Fibroblast of lung (primary cell): ENCODE measurements at places on chromosomes 16 and 17.

DNA sequence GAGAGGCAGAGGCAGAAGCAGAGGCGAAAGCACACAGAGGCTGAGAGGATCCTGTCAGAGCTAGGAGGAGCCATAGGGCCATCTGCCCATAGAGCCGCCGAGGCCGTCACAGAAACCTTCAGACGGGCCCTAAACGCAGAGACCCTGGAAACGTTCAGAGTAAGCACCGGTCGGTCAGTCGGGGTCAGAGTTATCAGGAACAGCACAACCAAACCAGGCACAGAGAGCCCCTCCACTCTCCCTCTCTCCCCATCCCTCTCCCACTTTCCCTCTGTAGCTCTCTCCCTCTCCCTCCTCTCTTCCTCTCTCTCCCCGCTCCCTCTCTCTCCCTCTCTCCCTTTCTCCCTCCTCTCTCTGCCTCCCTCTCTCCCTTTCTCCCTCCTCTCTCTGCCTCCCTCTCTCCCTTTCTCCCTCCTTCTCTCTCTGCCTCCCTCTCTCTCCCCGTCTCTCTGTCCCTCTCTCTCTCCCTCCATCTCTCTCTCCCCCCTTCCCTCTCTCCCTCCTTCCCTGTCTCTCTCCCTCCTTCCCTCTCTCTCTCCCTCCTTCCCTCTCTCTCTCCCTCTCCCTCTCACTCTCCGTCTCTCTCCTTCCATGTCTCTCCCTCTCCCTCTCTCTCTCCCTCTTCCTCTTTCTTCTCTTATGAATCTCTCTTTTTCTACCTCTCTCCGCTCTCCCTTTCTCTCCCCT, 138.9 kb downstream of the C16orf95 start:
- DNase-seq, result no peak

GRCh38 chr17:35244341-35245195, 1.7 kb downstream of the SLFN5 start:
- DNase-seq, result peak; percentile 73

DNA sequence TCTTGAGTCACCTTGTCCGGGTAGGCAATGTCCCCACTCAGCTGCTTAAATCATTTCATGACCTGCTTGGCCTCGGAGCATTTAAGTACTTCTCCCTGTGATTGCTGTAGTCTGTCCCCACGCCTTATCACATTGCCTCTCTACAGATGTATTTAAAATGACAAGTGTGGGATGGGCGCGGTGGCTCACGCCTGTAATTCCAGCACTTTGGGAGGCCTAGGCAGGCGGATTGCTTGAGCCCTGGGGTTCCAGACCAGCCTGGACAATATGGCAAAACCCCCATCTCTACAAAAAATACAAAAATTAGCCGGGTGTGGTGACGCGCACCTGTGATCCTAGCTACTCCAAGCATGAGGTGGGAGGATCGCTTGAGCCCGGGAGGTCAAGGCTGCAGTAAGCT, 1.3 kb upstream of the GJC1 start:
- no peak for DNase-seq

GRCh38 chr16:8894736-8895334, 12.7 kb downstream of the LITAFD start:
- no peak for DNase-seq

DNA sequence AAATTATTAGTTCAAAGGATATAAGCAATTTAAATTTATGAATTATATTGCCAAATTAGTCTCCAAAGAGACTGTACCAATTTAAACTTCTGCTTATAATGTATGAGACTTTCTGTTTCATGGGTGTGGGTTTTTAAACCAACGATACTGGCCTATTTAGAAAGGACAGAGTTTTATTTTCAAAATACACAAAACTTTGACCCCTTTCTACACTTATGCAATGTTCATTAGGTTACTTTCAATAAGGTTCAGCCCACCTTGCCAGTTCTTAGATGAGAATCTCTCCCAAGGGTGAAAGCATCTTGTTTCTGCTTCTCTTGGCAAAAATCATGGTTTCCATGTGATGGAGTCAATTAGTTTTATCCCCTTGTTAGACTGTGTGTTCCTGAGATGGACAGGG, 84.7 kb downstream of the MYO1D start:
- DNase-seq, result no peak

- no peak for DNase-seq
Measured at GRCh38 chr16:12614662-12615278, 188.9 kb downstream of the CPPED1 start.

GRCh38 chr16:67006930-67007658, 18.7 kb downstream of the CES4A start:
- DNase-seq, result peak; percentile 28

DNA sequence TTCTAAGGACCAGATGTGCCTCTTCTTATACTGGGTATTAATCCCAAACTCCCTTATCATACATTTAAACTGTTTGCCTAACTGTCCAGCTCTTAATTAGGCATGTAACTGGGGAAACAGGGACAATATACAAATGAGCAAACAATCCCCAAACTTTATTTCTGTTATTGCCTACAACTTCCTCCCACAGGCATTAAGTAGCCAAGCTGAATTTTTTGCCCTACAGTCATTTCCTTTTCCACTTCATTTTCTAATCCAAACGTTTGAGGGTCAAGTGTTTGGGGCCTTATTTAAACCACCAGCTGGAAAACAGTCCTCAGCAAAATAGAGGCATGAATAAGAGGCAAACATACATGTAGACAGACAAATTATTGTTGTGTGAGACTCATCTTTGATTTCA, 77.4 kb upstream of the CCL2 start:
- DNase-seq, result peak; percentile 87

GRCh38 chr17:1422885-1423284, 22.9 kb upstream of the YWHAE start:
- DNase-seq, result peak; percentile 96

DNA sequence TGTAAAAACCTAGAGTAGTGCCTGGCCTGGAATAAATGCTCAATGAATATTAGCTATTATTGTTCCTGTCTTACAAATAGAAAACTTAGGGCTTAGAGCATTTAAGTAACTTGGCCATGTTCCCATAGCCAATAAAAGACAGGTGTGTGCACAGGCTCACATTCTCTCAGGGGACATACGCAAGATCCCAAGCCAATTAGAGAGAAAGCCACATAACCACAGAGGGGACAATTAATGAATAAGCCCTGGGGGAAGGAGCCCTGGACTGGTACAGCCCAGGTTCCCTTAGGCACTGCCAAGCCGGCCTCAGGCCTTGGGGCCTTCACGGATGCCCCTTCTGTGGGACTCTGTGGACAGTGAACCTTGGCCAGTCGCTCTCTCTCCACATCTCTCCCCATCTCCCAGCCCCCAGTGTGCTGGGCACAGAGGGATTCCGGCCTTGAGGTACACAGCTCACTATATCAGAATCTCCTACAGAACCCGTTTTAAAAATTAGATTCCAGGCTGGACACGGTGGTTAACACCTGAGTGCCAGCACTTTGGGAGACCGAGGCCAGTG, 27.3 kb upstream of the ABCC12 start:
- no peak for DNase-seq

DNA sequence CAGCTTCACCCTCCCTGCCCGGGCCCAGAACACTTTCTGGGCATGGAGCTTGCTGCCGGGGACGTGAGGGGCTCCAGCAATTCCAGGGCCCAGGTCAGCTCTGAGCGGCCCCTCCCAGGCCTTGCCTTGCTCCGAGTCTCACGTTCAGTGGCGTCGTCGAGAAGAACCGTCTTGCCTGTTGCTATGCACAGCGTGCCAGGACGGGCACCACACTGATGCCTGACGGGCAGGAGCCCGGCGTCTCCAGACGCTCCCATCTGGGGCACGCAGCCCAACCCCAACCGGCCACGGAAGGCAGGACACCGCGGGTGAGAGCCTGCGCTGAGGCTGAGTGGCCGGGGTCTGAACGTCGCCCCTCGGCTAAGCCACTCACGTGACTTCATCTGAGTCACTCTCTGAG, 27.1 kb downstream of the TIMM22 start:
- no peak for DNase-seq

DNA sequence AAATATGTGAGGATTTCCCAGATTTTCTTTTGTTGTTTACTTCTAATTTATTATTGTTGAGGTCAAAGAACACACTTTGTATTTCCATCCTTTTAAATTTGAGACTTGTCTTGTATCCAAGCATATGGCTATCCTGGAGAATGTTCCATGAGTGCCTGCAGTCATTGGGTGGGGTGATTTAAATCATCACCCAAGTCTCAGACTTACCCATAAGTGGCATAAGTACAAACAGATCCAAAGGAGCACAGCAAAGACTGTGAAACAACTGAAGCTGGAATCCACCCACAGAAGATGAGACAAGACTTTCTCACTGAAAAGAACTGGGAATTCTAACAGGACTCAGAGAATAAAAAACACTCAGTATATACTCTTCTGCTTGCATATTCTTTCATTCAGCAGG, 239.9 kb downstream of the CEP112 start:
- DNase-seq, result no peak

DNA sequence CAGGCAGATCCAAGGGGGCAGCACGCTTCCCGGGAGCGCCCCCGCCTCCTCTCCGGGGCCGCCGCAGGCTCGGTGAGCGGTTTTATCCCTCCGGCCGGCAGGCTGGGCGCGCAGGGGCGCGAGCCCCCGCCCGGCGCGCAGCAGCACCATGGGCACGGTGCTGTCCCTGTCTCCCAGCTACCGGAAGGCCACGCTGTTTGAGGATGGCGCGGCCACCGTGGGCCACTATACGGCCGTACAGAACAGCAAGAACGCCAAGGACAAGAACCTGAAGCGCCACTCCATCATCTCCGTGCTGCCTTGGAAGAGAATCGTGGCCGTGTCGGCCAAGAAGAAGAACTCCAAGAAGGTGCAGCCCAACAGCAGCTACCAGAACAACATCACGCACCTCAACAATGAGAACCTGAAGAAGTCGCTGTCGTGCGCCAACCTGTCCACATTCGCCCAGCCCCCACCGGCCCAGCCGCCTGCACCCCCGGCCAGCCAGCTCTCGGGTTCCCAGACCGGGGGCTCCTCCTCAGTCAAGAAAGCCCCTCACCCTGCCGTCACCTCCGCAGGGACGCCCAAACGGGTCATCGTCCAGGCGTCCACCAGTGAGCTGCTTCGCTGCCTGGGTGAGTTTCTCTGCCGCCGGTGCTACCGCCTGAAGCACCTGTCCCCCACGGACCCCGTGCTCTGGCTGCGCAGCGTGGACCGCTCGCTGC, 832 bp downstream of the CDK5R1 start:
- DNase-seq, result peak; percentile 12

DNA sequence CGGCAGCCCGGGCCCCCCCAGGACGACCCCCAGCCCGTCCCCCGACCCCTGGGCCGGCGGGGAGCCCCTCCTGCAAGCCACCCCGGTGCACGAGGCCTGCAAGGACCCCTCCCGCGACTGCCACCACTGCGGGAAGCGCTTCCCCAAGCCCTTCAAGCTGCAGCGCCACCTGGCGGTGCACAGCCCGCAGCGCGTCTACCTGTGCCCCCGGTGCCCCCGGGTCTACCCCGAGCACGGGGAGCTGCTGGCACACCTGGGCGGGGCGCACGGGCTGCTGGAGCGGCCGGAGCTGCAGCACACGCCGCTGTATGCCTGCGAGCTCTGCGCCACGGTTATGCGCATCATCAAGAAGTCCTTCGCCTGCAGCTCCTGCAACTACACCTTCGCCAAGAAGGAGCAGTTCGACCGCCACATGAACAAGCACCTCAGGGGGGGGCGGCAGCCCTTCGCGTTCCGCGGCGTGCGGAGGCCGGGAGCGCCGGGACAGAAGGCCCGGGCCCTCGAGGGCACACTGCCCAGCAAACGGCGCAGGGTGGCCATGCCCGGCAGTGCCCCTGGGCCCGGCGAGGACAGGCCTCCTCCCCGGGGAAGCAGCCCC, 15.6 kb upstream of the ZFPM1 start:
- peak; percentile 26 for DNase-seq

GRCh38 chr16:70402916-70403659, 35.8 kb downstream of the ST3GAL2 start:
- peak; percentile 9 for DNase-seq

DNA sequence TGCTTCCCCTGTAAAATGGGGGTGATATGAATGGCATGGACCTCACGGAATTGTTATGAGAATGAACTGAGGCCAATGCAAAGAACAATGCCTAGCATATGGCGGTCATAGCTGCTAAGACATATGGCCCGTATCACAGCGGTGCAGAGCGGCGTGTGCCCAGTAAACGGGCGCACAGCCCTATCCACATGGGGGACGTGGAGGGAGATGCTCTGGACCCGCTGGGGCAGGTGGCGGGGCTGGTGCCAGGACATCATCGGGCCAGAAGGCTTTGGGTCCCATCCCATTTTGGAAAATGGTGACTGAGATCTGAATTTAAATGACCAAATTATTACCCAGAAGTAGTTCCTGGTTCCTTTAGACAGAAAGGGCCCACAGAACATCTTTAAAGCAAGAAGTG, 18.5 kb upstream of the CPSF4L start:
- no peak for DNase-seq

GRCh38 chr17:2025220-2025621, at the start of gene RTN4RL1:
TSS of gene RTN4RL1 (minus strand) at chr17:2025334. CDS start at chr17:2024865, 469 bp downstream.
- peak; percentile 57 for DNase-seq

DNA sequence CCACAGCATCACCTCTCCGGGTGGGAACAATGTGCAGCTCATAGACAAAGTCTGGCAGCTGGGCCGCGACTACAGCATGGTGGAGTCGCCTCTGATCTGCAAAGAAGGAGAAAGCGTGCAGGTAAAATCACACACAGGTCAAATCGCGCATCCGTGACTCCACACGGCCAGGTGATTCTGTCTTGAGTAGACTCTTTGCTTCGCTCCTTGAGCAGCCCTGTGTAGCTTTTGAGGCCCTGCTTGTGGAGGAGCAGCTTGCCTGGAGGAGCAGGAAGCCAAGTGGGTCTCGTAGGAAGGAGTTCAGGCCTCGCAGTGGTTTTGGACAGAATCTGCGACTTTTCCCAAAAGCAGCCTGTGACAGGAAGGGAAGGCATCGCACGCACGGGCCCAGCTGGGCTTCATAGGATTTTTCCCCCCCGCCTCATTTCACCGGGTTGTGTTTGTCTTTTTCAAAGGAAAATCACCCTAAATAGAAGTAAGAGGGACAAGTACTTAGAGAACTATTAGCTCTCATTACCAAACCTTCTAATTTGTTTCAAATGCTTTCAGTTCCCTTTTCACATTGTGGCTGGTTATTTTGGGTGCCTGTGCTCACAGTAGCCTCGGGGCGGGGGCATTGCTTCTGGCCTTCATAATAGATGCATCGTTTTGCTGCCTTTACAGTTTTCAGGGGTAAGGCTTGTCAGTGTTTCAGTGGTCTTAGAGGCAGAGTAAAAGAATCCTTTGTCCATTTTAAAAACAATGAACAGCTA, 71.5 kb downstream of the SEC14L1 start:
- DNase-seq, result no peak
